ENCODE measurements at places on chromosomes 5 and 9.

GRCh38 chr9:127847178-127847510, 7.3 kb downstream of the ENG start:
- no peak for DNase-seq

DNA sequence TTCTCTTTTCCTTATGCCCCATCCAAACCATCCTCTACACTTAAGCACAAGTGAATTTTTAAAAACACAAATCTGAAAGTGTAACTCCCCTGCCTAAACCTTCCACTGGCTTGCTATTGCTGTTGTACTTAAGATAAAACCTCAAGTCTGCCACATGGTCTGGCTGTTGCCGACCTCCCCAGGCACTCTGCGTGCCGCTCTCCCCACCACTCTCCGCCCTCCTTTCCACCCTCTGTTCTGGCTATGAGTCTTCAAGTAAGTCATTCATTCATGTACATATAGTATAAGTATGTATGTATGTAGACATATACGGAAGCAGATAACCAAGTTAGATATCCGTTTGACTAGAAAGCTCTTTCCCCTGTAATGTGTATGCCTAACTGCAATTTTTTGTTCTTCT, 94.7 kb upstream of the ANKRD55 start:
- DNase-seq, result no peak

- DNase-seq, result no peak
Measured at GRCh38 chr9:114410910-114411309, 23.1 kb upstream of the AKNA start.

GRCh38 chr5:77797136-77797535, 21.0 kb upstream of the TBCA start:
- DNase-seq, result no peak

GRCh38 chr9:120331913-120332312, 248.1 kb downstream of the CDK5RAP2 start:
- no peak for DNase-seq
